ENCODE measurements at places on chromosomes 1 and 21.
A peak's percentile ranks its signal among the peaks of the same experiment; 100 is the strongest.

DNA sequence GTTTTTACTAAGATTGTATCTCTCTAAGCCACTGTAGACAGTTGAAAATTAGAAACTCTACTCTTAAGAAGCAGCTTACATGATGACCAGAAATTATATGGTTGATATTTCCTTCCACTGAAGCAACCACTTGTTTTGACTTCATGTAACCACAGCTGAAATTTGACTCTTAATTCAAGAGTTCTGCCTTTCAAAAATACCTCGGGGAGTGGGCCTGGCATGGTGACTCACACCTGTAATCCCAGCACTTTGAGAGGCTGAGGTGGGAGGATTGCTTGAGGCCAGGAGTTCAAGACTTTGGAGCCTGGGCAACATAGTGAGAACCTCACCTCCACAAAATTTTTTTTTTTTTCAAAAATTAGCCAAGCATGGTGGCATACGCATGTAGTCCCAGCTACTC is 4.3 kb downstream of the AMPD1 start:
- no peak for DNase-seq

DNA sequence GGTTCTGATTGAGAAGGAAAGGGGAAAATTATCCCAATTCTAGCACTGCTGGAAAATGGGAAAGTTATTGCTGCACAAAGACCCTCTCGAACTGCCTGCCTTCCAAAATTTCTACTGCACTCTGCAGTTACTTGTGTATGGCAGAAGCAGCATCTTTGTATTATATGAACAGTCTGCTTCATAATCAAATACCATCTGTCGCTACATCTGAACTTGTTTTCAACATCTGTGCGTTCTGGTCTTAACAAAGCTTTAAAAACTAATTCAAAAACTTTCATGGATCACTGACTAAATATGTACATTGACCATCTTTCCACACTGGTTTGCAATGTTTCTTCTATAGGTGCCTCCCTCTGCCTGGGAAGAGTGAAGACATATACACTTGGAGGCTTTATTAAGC is 79.2 kb downstream of the PROX1 start:
- DNase-seq = no peak

GRCh38 chr1:30816211-30817076 is 58.9 kb upstream of the LAPTM5 start:
- DNase-seq = no peak

GRCh38 chr1:203045821-203046594 is 19.7 kb downstream of the PPFIA4 start:
- no peak for DNase-seq

DNA sequence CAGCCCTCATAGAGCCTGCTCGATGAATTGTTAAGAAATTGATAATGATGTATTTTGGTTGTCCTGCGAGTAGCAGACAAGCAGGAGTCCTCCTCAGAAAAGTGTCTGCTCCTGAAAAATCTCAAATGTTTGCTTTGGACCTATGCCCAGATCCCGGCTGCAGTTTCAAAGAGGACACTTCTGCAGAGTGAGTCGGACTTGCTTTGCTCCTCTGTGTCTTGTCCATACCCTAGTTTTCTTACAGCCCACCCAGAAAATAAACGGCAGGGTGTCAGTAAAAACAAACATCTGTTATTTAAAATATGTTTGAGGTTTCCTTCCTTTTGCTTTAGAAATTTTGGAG is 2.8 kb downstream of the S100A10 start:
- DNase-seq = no peak

DNA sequence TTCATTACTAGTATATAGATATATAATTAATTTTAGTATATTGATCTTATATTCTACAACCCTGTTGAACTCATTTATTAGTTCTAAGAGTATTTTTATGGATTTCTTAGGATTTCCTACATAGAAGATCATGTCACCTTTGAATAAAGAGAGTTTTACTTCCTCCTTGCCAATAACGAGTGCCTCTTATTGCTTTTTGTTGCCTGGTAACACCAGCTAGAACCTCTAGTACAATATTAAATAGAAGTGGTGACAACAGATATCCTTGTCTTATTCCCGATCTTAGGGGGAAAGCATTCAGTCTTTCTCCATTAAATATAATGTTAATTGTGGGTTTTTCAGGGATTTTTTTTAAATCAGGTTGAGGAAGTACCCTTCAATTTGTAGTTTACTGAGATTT is 40.8 kb downstream of the WNT2B start:
- no peak for DNase-seq

DNA sequence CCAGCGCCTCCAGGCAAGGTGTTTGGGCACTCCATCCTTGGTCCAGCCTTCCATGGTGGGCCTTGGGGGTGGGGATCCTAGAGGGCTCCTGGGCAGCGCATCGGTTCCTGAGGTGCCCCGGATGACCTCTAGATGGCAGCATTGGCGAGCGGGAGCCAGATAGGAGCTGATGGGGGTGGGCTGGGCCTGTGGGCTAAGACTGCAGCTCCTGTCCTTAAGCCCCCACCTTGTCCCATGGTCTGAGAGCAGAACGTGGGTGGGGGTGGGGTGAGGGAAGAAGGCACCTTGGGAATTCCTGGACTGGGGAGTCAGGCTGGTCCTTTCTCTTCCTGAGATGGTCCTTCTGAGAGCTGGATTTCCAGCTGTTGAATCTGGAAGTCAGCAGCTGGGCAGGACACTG is 93.4 kb upstream of the CSF3R start:
- peak; percentile 69 for DNase-seq

GRCh38 chr1:25620211-25620610 is 3.6 kb downstream of the MAN1C1 start:
- no peak for DNase-seq

- no peak for DNase-seq
These were observed 19.0 kb downstream of the CLIC6 start for GRCh38 chr21:34687745-34688144.

- peak; percentile 43 for DNase-seq
These were observed 45.6 kb upstream of the RBM34 start for GRCh38 chr1:235206533-235207208.

GRCh38 chr1:199937661-199938060 is 89.8 kb upstream of the NR5A2 start:
- DNase-seq = no peak

DNA sequence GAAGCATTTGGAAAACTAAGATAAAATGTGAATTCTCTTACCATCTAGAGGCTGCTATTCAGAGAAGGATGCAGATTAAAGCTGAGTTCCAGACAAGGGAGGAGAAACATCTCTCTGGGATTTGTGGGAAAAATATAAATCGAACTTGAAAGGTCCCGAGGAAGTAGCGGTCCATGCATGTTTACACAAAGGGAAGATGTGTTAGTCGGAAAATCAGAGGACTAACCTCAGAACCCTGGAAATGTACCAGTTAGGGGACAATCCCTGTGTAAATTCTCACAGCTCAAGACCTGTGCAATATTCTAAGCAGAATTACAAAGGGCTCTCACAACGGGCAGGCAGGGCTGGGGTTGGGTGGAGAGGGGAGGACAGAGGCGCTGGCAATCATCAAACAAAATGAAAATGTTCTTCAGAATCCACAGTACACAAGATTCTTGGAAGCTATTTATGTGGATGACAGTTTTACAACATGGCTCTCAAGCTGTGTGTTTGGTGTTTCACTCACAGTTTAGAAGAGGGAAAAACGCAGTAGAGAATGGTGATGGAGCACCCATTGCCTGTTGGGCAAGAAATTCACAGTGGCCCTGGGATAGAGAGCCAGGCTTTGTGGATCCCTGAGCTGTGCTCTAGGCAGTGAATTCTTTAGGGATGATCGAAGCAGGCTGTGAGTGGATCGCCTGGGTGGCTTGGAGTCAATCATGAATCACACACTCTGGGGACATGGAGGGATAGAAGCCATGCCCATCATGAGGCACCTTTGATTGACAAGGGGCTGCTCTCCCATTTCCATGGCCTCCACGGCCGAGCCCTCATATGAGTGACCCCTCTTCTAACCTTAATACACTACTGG is 47.6 kb downstream of the KCNJ6 start:
- DNase-seq = no peak

DNA sequence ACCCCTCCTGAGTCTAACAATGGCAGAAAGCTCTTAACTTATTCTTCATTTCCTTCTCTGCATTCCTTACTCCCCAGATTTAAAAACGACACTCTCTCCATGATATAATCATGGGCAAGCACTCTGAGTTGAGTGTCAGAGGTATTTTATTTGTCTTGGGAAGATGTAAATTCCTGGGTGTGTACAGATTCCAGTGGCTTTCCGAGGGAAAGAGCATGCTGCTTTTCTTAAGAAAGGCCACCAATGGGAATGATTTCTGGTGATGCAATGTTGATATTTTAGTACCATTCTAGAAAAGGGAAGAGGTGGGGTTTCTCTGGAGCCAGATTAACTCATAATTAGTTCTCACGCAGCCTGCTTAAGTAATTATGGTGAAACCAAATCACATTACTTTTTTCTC is 47.8 kb upstream of the BTG3 start:
- DNase-seq = peak; percentile 60

GRCh38 chr1:31798086-31798432 is 17.8 kb downstream of the SPOCD1 start:
- DNase-seq = no peak

- DNase-seq = no peak
These were observed 108.8 kb downstream of the TNFSF18 start for GRCh38 chr1:172941945-172942344.

DNA sequence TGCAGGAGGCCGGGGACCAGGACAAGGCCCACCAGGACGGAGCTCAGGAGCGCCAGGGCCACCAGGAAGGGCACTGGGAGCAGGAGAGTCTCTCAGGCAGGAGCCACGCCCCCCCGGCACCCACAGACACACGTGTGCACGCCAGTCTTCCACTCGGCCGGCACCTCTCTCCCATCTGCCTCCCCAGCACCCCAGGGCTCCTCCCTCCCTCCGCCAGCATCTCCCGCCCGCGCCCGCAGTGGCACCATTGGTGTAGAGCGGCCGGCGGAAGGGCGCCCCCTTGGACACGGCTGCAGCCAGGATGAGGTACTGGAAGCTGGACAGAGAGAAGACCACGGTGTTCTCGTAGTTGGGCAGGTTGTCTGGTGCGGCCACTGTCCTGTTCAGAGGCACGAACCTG is 6.1 kb upstream of the MFAP2 start:
- DNase-seq = no peak

DNA sequence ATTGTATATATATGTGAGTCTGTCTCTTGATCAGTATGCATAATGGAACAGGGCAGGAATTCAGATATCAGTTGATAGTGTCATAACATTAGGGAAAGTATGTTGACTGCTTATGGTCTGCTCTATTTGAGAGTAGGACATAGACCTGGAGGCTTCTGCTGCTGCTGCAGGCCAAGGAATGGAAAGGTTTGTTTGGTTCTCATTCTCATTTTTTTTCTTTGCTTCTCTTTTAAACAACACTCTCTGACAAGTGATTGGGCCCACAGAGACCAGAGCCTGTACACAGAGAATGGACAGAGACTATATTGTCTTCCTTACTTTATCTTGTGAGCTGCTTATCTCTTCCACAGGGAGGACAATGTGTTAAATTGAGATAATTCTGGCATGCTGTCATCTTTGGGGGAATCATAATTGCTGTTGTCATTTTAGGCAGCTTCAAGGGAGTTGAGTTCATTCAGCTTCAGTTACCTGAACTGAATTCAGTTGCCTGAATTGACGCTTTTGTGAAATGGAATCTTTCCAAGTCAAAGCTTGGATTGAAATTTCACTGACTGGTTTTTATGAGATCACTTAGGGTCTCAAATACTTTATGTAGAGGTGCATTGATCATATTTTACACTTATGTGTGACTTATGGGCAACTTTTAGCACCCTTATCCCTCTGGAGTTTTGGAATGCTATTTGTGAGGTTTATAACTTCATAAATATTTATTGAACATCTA is 16.9 kb downstream of the CAP1 start:
- peak; percentile 95 for DNase-seq

DNA sequence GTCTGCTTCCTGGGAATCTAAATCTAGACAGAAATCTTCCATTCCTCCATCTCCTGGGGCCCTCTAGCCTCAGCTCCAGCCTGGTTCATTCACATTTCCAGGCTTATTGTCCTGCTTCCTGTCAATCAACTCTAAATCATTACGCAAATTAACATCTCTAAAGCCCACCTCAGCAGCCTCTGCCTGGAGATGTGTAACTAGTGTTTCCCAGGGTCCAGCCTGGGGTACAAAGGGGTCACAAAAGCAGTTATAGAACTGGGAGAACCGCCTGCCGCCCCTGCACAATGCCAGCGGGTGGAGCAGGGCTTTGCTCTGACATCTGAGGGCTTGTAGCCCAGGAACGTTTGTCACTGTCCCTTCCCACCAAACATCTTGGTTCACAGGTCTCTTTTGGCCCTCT is 373.5 kb downstream of the RRAGC start:
- DNase-seq = no peak
